Neural progenitor cell (in vitro differentiated cells): ENCODE measurements at places on chromosomes 3 and 15.

- DNase-seq: no peak
These were observed 28.1 kb upstream of the INSYN1 start for GRCh38 chr15:73781038-73781925.

DNA sequence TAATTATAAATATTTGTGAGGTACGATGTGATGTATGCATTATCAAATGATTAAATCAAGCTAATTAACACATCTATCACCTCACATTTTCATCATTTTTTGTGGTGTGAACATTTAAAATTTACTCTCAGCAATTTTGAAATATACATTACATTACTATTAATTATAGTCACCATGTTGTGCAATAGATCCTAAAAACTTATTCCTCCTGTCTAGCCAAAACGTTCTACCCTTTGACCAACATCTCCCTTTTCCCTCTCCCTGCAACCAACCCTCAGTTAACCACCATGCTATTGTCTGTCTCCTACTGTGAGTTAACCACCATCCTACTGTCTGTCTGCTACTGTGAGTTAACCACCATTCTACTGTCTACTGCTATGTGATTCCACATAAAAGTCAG, 20.7 kb upstream of the SLMAP start:
- no peak for DNase-seq

DNA sequence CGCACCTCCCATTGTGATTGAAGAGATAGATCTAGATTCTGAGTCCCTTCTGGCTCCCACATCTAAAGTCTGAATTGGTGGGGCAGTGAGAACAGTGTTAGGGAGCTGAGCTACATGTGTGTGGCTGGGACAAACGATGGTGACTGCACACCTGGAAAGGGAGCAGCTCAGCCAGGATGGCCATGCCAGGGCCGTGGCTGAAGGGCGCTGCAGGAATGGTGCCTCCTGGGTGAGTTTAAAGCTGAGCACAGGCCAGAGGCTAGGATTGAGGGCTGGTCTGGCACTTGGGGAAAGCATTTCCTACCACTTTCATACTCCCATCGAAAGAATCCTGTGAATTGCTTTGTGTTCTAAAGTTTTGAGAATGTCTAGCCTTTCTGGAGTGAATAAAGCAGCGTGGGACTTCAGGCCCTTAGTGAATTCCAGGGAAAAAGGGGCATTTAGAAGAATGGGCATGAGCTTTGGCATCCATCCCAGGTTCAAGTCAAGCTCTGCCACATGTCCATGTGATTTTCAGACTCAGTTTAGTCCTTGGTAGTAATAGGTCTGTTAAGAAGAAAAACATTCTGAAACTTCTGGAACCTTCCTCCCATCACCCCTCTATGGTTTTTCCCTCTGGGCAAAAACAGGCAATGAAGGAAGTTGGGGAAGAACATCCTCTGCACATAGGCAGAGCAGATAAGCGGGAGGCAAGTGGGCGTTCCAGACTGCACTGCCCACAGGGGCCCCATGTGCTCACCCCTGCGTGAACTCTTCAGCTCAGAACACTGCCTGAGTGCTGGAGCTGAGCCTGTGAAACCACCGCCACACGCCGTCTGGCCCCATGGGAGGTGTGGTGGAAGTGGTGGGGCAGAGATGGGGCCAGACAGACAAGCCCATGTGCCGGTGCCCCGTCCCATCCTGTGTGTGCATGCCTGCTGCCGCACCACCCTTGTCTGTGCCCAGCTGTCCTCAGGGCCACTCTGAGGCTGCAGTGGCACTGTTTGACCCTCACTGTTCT, 12.9 kb upstream of the CPNE9 start:
- DNase-seq: no peak

GRCh38 chr3:181311186-181311585, 321.6 kb upstream of the DNAJC19 start:
- DNase-seq: no peak

- DNase-seq: no peak
These were observed 49.4 kb downstream of the TM4SF18 start for GRCh38 chr3:149284034-149284433.
